Left renal pelvis (tissue), 4 donors: ENCODE measurements at places on chromosomes 13 and 19.

- DNase-seq = no peak
These were observed 11.3 kb upstream of the ITM2B start for GRCh38 chr13:48221686-48222187.

GRCh38 chr19:2168619-2169424 is 5.1 kb downstream of the DOT1L start:
- peak; percentile 79 for DNase-seq

DNA sequence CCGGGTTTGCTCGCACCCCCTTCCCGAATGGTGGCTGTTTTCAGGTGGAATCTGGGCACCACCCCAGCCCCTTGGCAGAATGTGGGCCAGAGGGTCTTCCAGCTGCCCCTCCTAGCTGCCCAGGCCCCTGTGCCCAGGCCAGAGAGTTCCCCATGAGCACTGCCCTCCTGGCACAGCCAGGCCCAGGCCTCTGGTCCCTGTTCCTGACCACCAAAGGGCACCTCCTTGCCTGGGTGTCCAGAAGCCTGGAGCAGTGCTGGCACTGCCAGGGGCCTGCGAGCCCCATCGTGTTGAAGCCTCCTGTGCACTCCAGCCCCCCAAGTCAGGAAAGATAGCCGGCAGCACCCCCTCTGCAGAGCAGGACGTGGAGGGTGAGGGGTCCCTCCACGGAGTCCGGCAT is 23.4 kb downstream of the PIAS4 start:
- DNase-seq = no peak

DNA sequence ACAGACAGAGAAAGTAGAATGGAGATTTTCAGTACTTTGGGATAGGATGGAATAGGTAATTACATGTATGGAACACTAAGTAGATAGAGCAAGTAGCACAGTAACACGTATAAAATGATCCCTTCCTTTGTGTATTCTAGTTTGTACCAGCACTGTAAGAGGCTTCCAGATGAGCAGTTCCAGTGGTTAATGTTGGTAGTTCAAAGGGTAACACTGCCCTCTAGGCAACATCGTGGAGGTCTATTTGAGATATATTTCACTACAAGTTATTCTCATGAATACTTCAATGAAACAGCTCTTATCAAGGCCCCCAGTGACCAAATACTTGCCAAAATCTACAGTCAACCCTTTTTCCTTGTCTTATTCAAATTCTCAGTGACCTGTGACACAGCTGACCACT is 13.5 kb upstream of the ZNF563 start:
- DNase-seq = no peak

DNA sequence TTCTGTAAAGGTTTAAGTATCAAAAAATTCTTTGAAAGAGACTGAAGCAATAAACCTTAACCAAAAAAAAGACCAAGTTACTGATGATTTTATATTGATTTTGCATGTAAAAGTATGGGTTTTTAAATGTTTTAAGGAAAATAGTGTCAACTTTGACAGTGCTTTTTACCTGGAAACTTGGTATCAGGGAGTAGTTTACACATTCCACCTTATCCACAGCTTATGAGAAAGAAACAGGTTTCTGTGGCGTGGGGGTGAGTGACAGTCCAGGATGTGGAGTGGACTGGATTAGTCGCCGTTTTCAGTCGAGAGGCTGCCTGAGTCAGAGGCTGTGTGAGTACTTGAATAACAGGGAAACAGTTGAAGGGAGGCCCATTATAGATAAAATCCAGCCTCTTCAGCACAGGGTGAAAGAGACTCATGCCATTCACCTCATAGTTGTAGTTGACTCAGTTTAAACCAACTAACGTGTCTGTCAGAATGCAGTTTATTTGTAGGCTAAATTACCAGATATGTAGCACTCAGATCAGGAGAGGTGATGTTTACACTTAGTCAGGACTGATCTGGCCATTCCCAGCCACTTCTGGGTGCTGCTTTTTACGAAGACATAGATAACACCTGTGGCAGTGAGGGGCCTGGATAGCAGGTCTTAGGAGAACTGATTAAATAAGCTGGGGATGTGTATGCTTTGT is 595 bp upstream of the GPR183 start:
- DNase-seq = no peak

DNA sequence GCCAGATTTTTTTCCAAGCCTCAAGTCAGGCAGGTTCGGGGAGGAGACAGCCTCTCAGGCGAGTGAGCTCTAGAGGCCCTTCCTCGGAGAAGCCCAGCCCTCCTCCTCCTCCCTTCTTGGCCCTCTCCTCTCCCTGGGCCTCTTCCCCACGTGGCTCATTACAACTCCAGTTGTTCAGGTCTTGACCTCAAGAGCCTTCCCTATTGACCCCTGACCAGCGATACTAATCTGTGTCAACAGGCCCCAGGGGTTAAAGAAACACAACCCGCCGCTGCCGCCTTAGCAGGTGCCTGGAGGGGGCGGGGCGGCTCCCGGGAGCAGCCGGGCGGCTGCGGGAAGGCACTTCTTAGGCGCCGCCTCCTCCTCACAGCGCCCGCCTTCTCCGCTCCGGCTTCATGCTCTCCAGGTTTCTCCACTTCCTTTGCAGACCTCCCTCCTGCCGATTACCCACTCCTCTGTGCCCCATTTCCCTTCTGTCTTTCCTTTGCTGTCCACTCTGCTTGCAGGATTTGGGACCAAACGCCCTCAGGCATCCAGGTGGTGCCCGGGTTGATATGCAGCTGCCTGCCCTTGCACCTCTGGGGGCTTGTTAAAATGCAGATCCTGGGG is 51.0 kb downstream of the LYL1 start:
- DNase-seq = peak; percentile 67

DNA sequence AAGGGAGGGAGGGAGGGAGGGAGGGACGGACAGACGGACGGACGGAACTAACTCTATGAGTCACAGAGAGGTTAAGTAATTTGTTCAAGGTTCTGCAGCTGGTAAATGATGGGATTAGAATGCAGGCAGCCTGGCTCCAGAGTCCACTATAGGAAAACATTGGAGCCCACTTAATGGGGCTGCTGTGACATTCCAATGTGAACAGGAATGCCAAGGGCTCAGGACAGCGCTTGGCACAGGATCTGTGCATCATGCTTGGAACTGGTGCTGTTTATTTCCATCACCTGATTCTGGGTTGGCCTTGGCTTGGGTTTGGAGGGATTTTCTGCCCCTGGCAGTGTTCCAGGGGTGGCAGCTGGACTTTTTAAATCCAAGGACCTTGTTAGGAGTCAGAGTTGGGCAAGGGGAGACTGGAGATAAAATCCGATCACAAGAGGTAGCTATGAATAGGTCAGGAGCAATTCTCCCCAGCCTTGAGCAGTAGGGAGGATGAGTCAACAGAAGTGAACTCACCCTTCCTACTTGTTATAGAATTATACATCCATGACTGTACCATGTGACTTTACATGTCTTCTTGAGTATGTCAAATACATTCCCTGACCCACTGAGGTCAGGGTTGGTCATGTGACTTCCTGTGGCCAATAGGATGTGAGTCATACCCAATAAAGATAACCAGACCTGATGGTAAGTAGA is 7.8 kb upstream of the HIF3A start:
- DNase-seq = no peak

GRCh38 chr13:44243198-44243857 is 130.3 kb upstream of the SERP2 start:
- no peak for DNase-seq

GRCh38 chr13:42102961-42103865 is 54.8 kb downstream of the DGKH start:
- DNase-seq = no peak

- no peak for DNase-seq
These were observed 103.7 kb upstream of the EDNRB start for GRCh38 chr13:78022164-78022877.

DNA sequence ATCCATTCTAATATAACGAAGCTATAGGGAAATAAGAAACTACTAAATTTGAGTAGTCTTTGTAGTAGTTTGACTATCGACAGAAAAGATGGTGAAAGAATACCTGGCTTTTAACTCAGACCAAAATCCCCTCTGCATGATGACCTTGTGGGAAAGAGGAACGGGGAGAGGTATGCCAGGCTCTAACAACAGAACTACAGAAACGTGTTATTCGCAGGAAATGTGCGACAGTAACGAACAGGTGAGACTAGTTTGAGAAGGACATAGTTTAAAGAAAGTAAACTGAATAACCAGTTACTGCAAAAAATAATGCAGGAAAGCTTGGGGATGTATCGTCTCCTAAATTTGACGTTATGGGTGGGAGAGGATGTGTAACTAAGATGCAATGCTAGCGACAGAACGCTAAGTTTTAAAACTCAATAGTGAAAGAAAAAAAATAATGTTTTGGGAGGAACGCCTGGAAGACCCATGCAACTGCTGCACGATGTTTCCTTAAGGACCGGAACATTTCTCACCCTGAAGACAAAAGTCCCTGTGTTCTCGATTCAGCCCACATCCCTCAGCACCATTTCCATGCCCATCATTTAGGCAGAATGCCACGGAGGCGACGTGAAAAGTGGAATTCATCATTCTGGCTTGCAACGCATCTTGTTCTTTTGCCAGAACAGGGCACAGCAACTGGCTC is 1.6 kb upstream of the RAP2A start:
- no peak for DNase-seq

GRCh38 chr19:39498798-39499642 is at the start of gene DLL3:
Gene DLL3, plus strand, starts transcription at chr19:39498947. Its CDS starts 28 bp downstream, at chr19:39498975.
- no peak for DNase-seq

DNA sequence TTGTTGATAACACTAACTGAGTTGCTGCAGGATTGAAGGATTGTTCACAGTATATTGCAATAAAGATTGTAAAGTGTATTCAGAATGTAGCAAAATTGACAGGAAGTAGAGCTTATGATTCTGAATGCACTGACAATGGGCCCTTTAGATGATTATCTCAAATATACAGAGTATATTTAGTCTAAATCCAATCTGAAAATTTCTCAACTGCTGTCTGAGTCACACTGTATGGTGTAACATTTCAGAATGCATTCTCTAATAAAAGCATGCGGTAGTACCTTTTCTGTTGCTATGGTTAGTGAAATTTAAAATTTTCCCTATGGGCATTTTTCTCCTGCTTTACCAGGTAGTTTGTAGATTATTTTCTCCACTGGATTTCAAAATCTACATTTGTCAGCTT is 365.2 kb downstream of the PCDH17 start:
- no peak for DNase-seq

- no peak for DNase-seq
These were observed 5.8 kb upstream of the JUNB start for GRCh38 chr19:12785431-12786031.

- no peak for DNase-seq
These were observed 113.1 kb downstream of the PAN3 start for GRCh38 chr13:28251466-28251865.

GRCh38 chr13:20696073-20696472 is 7.4 kb upstream of the IL17D start:
- no peak for DNase-seq

DNA sequence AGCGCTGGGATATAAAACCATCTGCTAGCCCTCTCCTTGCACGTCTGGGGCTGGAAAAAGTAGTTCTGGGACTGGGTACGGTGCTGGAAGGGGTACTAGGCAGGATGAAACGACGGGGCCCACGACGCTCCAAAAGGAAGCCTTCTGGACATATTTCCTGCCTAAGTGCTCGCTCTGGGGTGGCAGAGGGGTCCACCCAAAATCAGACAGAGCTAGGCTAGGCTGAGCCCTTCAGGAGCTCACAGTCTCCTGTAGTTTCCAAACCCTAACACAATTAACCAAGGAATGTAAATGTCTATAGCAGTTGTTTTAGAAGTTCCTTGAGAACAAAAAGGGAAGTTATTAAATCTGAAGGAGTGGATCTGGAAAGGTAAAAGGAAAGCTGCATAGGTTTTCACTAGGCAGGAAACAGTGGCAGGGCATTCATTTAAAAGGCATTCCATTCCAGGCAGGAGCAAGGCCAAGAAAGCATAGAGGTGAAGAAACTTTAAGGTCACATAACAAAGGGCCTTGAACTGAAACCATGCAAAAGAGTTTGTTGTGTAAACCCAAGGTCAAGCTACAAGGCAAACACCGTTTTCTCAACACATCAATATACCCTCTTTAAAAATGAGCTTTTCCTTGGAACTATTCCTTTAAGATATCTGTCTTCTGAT is 634 bp upstream of the DIAPH3 start:
- DNase-seq = no peak

DNA sequence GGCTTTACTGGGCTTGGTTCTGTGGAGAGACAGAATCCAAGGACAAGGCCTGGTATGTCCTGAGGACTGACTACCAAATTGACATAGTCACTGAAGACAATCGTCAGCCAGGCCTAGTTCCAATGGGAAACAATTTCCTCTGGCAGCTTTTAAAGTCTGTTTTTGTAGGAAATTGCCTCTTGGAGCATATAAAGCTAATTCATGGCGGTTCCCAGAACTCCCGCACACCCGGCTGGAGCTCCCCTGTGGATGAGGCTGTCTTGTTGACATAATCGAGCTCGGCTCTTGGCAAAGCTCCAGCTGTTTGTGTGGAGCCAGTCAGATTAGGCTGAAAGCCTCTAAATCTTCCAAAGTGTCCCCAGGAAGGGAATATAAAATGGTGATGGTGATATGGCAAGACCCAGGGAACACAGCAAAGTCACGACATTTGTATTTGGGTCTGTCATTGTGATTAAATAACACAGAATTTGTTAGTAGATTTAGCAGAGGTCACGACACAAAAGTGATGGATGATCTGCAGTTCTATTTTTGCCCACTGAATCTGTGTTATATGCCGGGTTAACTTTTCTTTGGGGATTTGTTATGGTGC is 395.0 kb downstream of the PCDH9 start:
- DNase-seq = peak; percentile 73

GRCh38 chr19:51916167-51916566 is 11.1 kb upstream of the ZNF613 start:
- DNase-seq = no peak

GRCh38 chr19:32580353-32580900 is 563 bp upstream of the PDCD5 start:
- DNase-seq = no peak

DNA sequence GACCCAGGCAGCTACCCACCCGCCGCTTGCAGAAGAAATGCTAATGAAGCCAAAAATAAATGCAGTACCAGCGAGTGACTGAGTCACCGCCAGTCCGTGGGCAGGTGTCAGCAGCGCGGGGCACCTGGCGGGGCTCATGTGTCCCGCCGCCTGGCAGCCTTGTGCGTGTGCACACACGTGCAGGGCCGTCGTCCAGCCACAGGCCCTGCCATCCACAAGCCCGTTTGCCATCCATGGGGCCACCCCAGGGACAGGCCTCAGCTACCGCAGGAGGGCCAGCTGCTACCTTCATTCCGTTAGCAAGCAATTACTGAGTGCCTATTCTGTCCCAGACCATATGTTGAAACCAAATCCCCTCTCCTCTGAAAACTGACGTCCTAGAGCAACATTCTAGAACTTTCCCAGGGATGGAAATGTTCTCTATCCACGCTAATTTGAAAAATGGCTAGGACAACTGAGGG is 20.5 kb downstream of the NCAN start:
- no peak for DNase-seq
